ENCODE measurements at places on chromosomes 1 and 21.

DNA sequence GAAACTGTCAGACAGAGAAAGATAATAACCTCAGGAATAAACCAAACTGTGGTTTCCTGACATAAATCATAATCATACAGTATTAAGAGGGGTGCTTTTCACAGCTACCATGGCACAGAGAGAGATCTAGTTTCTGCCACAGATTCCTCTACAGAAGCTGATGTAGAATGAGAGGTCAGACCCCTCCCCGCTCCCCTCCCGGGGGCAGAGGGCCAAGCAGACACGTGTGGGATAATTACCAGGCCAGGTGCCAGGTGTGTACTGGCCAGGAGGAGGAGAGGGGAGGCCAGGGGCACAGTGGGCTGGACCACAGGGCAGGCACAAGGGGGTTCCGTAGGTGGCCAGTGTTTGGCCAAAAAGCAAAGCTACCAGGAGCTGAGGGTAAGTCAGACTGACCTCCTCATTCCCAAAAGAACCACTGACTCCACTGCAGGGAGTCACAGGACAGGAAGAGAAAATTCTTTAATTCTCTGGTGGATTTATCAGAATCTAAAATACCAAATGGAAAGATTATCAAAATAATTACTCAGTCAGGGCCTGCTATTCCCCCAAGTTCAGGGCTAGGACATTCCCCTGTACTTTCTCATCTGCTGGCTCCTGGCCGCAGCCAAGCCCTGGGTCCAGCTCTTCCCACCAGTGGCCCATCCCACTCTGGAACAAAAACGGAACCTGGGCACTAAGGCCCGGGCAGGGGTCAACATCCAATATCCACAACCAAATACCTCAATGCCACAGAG, 30.0 kb downstream of the C2CD2 start:
- DNase-seq = no peak

GRCh38 chr1:186225096-186225495, 150.0 kb downstream of the TPR start:
- DNase-seq = no peak

DNA sequence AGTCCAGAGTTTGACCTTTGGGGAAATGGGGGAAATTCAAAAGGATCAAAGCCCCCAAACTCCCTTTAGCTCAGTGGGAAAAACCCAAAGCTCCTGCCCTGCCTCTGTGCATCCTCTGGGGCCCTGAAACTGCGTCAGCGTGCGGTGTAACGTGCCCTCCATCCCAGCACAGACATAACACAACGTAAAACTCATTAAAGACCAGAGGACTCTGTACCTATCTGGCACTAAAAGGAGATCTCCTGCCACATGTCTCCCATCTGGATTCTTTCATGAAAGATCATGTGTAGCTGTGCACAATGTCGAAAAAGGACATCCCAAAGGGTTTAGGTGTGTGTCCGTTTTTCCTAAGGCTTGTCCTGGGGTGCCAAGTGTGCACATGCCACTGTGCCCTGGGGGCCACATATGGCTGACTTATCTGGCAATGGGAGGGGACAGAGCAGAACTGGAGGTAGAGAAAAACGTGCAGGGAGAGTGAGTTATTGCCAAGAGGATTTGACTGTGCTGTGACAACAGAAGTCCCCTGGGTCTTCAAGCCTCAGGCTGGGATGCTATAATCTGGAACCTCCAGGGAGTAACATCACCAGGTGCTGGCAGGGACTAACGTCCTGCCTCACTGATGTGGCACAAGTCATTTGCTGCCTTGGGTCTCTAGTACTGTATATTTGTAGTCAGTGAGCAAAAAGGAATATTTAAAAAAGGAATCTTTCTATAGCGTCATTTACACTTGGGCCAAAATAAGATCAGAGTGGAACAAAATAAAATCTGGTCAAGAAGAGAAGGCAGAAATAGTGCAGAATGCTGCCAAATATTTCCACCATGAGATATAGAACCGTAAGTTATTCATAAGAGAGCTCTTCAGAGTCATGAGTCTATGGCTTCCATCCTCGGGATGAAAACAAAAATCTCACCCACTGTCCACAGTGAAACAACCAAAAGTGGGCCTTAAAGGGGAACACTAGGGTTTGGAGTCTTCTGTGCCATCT, 52.3 kb downstream of the ITPKB start:
- no peak for DNase-seq

GRCh38 chr21:14591377-14591776, 45.3 kb upstream of the SAMSN1 start:
- DNase-seq = no peak

DNA sequence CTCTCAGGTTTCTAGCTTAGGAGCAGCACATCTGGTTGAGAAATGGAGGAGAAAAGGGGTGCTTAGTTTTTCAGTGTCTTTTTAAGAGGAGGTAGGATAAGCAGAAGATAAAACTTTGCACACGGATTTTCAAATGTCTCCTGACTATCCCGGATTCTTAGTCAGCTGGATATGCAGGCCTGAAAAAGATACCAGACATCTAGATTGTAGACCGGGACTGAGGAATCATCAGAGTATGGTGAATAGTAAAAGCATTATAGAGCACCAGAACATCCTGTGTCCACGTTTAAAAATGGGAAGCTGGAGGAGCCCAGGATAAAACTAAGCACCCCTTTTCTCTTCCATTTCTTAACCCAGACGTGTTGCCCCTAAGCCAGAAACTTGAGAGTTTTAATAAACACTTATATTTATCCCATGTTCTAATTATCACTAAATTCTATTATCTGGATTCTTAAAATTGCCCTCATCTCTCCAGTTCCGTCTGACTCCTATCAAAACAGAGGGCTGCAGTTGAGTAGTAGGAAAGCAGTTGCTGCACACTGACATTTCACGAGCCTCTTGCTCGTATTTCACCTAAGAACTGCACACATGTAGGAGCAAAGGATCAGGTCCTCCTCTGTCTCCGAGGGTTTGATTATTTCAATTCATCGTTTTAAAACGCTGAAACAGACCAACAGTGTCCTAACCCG, 609 bp downstream of the PIGK start:
- no peak for DNase-seq

DNA sequence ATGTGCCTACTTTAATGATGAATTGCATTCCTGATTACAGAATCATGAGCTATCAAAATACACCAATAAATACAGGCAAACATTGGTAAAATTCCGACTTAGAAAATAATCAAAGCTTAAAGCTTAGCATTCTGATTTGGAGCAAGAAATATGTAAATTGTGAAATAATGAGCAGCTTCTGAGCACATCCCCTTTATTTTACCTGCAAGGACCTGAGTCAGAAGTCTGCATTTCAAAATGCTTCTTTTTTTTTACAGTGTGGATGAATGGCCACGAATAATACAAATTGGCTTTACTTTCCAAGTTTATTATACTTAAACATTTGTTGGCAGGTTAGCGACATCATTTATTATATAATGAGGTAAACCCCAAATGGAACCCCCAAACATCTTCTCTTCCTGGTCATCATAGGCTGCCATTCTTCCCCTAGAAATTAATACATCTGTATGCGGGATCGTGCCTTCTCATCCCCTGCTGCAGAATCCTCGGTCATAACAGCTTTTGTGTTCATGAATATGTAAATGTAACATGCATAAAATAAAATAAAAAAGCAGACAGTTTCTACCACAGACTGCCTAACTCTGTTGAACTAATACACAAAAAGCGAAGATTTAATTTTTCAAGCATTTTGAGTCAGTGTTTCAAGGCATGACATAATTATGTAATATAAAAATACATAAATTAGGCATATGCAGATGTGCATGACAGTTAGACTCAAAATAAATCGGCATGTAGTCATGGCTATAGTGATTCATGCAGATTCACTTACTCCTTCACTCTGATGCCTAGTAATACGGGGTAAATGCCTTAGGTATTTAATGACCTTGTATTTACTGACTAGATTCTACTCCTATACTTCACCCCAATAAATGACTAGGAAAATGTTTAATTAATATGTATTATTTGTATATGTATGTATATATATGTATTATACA, 339.7 kb downstream of the USP25 start:
- DNase-seq = no peak

GRCh38 chr1:181557313-181557712, 74.0 kb downstream of the CACNA1E start:
- no peak for DNase-seq

- DNase-seq = no peak
These were observed 68.6 kb downstream of the TGFBR3 start for GRCh38 chr1:91817211-91817905.

DNA sequence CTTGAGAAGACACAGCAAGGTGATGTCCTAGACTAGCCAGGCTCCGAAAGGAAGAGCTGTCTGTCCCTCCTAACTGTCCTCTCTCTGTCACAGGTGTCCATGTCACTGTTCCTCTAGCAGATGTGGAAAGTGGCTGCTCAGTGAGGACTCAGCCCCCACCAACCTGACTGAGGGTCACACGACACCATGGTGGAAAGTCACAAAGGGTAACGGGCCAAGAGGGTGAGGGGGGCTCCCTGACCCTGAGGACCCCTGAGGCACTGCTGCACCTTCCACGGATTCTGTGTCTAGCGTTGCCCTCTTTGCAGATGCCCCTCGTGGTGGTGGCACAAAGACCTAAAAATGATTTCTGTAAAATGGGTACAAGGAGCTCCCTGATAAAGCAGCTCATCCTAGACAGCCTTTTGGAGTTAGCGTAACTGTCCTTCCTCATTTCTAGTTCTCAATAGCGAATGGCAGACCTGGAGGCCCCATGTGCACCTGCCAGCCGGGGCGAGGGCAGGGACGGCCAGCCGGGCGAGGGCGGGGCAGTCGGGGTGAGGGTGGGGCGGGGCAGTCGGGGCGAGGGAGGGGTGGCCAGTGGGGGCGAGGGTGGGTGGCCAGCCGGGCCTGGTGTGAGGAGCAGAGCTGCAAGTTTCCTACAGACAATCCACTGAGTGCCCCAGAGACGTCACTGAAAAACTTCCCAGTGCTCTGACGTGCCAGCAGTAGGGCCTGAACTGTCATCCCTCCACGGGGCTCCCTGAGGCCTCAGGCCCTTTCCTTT, 23.4 kb downstream of the POFUT2 start:
- peak; percentile 18 for DNase-seq

DNA sequence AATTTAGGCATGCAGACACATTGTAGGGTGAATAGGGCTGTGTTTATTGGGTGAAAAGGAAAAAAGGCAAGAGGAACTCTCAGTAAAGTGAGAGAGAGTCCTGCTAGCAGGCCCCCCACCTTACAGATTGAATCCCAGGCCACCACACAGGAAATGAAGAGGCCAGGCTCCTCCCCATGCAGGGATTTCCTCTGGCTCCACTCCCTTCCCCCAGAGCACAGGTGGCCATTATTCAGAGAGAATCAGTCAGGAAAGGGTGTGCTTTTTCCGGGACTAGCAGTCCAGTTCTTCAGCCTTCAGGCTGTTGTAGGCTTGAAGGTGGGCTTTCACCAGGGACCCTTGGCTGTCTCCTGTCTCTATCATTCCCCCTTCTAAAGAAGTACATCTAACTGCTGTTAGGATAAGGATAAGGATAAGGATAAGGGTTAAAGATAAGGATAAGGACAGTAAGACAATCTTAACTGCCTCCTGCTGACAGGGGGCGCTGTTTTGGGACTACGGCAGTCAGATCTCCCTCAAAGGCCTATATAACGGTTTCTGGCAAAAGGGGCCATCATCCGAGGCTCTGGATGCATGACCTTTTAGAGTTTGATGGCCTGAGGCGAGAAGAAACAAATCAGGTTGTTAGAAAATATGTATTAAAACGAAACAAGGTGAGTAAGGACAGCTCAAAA, 26.3 kb downstream of the ZNF648 start:
- DNase-seq = no peak

DNA sequence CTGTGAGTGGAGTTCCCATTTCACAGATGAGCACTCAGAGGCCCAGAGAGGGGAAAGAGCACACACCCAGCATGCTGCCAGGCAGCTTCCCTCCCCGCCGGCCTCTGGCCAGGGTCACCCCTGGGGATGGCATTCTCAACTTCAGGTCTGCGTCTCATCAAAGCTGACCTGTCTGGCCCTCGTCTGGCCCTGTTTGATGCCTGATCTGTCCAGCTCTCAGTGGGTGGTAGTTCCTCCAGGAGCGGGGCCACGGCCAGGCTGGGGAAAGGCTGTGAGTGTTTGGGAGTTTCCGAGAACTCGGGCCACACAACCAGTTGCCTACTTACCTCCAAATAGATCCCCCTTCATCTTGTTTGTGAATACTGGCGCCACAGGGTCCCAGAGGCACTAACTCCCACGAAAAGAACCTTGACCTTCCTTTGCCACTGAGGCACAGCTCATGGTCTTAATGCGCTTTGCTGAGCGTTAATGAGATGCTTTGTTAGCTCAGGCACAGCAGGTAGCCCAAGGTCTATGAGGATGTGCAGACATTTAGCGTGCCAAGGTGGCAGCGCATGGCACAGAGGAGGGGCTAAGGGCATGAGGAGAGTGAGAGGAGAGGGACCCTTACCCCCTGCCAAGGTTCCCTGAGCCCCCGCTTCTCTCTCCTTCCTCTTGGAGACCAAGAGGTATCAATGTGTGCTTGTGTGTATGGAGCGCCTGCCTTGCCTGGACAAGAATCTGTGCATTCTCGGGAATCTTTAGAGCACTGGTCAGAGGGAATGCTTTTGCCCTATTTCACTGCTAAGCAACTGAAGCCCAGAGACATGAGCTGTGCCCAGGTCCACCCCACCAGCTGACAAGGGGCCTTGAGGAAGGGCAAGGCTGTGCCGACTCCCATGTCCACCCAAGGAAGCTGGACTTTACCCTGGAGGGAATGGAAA, 61.2 kb downstream of the DISP3 start:
- no peak for DNase-seq

DNA sequence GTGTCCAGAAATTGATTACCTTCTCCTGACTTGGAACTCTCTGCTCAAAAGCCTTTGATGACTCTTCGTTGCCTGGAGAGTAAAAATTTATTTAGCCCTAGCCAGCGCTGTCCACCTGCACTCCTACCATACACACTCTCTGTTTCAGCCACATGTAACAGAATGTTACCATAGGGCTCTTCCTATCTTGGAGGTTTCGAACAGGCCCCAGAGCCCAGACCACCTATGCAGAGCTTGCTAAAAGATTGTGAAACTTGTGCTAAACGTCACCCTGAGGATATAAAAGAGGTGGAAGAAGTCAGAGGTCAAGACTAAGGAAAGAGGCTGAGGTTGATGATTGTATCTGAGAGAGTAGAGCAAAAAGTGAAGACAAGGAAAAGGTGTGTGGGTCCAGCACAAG, 237.0 kb upstream of the HOOK1 start:
- no peak for DNase-seq

GRCh38 chr1:113042285-113043143, 30.5 kb upstream of the LRIG2 start:
- DNase-seq = peak; percentile 83

- DNase-seq = no peak
These were observed 9.9 kb upstream of the GPR161 start for GRCh38 chr1:168146626-168147025.

- DNase-seq = no peak
These were observed 11.0 kb upstream of the ZNF669 start for GRCh38 chr1:247115141-247115510.

All from ecto neural progenitor cell (in vitro differentiated cells).